ENCODE measurements at places on chromosomes 7 and 10.

GRCh38 chr7:80277434-80278427 is 143.1 kb downstream of the GNAI1 start:
- no peak for DNase-seq

DNA sequence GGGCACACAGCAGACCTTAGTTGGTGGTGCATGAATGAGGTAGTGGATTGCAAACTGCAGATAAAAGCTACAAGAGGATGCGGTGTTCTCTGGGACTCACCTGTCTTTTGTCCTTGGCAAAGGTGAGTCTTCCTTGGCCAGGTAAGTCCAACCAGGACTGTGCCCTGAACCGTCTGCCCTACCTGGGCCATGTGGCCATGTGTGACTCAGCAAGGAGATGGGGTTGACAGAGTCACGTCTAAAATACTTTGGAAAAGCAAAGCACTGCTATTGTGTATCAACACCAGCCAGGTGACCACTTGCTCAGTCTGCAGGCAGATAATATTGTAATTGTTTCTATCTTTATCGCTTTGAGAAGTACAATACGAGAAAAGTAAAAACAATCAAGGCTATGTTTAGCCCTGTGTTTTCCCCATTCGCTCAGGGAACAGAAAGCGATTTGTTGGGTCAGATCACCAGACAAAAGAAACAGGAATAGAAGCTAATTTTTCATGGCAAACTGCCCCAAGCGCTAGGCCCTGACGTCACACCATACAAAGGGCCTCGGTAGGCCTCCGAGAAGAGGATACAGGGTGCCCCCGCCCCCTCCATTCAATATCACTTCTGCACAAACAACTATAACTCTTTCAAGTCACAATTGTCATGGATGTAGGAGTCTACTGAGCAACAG is 57.3 kb downstream of the FAM53B start:
- DNase-seq: no peak

GRCh38 chr10:97444212-97444611 is 1.6 kb downstream of the EXOSC1 start:
- DNase-seq: no peak

DNA sequence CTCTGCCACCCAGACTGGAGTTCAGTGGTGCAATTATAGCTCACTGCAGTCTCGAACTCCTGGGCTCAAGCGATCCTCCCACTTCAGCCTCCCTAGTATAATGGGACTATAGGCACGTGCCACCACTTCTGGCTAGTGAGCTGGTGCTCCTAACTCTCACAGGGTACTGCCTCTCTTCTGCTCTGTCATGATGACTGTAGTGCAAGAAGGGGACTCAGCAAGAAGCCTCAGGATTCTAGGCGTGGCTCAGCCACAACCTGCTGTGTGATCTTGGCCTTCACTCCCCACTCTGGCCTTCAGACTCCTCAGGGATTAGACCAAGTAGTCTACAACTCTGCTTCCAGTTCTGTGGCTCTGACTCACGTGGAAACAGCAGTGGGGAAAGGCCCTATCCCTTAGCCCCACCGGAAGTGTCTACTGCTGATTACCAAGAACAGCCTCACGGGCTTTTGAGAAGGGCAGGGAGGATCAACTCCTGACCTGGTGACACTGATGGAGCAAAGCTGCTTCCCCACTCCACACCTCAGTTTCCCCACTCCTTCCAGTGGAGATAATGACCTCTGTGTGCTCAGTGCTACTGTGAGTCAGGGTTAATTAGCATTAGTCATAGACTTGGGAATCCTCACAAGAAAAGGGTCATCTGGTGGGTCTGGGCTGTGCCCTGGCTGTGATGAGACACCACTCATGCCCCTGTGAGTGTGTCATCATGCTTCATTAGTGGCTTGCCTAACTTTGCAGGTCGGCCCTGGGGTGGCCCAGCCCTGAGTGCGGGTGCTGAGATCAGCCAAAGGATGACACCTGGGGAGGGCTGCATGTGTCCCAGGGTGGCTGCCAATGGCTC is 41.1 kb downstream of the ZC3HC1 start:
- no peak for DNase-seq
